Stimulated activated CD8-positive, alpha-beta memory T cell treated with anti-CD3 and anti-CD28 coated beads, Interleukin-4, amount 100 ng/mL, for 1 hour (primary cell): ENCODE measurements at places on chromosomes 5 and 9.

DNA sequence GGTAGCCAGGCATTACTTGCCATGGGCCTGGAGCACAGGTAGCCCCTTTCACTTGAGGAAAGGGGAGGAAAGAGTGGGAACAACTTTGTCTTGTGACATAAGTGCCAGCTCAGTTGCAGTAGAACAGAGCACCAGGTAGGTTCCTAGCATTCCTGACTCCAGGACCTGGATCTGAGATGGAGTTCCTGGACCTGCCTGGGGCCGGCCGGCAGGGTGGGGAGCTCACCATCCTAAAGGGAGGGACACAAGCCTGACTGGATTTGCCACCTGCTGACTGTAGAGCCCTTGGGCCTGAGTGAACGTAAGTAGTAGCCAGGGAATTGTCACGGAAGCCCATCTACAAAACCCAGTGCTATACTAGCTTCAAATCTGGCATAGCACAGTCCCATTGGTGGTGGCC is 653.3 kb upstream of the CDH6 start:
- DNase-seq, result no peak

GRCh38 chr5:110361471-110361870 is 365.0 kb downstream of the TMEM232 start:
- DNase-seq, result no peak

- no peak for DNase-seq
Measured at GRCh38 chr5:124301850-124302249, 444.6 kb downstream of the ZNF608 start.

DNA sequence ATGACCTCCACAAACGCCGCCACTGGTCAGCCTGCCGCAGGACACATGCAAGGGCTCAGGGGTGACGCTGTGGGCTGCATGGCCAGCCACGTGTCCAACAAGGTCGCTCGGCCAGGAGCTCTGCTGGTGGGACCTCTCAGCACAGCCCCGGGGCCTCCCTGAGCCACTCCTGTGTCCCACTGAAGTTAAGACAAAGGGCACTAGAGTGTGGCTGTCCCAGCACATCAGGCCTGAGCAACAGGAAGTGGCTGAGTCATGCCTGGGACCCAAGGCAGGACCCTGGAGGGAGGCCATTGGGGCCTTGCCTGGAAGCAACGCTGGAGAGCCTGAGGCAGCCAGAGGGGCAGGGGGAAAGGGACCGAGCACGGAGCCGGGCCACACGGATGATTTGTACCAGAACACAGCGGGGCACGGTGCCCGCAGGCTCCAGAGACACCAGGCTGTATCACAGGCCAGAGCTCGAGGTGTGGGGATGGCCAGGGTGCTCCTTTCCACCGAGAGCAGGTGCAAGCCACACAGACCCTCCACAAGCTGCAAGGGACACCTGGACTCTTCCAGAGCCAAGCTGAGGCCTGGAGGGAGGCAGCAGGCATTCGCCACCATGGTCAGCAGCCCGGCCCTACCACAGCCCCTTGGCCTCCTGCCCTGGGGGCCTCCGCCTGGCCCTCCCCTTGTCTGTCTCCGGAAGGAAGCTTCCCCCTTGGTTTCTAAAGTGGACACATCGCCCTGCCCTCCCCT is 6.5 kb upstream of the TMEM210 start:
- DNase-seq, result no peak

DNA sequence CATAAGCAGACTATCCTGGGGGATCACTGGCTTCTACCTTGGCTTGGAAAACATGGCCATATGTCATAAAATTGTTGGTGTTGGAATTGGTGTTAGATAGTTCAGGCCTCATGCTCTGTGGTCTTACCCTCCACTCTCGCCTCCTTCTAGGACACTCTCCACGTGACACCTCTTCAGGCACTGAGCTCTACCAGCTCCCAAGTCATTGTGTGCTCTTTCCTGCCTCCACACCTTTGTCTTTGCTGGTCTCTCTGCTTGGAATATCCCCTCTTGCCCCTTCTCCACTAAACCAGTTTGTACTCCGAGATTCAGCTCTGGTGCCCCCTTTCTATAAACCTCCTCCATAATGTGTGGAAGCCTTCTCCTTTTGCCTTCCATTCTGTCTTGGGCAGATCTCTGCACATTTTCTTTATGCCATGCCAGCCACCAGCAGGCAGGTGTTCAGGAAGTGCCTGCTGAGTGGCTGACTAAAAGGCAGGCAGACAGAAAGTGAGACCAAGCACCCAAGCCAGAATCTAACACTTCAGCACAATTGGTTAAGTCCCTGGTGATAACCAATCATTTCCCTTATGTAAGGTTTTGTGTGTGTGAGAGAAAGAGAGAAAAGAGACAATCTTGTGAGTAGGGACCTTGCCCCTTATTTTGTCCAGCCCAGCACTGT is 37.7 kb downstream of the SAR1B start:
- DNase-seq, result no peak

DNA sequence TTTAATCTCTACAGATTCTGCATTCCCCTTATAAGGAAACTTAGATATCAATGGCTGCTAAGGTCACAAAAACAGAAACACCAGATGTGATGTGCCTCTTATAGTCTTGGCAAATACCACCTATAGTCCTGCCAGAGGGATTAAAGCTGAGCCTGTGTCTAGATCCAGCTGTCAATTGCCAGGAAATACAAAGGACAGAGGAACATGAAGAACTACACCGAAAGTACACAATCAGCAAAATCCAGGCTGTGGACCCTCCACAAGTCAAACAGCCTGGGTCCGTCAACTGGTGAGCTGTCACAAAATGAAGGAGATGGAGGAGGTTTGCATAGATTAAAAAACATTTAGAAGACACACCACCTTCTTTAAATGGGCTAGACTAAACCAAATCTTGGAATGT is 85.4 kb downstream of the KLF4 start:
- no peak for DNase-seq
